Mucosa of descending colon (tissue), 3 donors: ENCODE measurements at places on chromosomes 4 and X. TPM values are rescaled to one million over a fixed set of nuclear protein-coding genes. Genes with fewer than 3 reads are reported as not detected.

TRAM1L1 gene
- 0.80 TPM for total RNA-seq

TLR2 gene
- total RNA-seq: 2.0 TPM

DNA sequence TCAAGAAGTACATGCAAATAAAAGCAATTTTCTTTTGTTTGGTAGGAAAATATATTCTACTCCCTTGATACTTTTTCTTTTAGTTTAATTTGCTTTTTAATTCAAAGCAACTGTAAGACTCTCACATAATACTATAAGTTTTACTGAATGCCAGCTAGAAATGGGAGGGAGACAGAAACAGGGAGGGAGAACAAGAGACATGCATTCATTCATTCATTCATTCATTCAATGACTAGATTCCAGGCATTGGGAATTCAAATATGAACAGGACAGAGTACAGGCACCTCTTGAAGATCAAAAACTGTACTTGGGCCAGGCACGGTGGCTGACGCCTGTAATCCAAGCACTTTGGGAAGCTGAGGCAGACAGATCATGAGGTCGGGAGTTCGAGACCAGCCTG, 85.6 kb downstream of the THOC2 start:
- DNase-seq: no peak

EDNRA gene
- total RNA-seq: 1.6 TPM

SRPX gene
- total RNA-seq: 50.7 TPM

DNA sequence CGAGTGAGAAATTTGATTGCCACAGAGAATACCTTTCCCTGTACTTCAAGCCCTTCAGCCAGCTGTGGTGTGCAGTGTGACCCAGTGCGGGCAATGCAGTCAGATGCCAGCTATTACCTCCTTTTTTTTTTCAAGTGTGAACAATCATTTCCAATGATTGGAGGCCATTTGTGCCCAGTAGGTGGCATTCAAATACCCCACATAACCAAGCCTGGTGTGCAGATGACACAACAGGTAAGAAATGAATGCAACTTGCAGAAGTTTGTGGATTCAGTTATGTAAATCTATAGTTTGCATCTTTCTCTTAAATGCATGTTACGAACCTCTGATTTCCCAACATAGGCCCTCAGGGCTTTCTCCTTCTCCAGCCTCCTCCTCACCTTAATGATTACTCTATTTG, 98.0 kb downstream of the CLCN4 start:
- DNase-seq: peak; percentile 13

GRCh38 chrX:10062980-10063379, 93.8 kb upstream of the CLCN4 start:
- no peak for DNase-seq

DNA sequence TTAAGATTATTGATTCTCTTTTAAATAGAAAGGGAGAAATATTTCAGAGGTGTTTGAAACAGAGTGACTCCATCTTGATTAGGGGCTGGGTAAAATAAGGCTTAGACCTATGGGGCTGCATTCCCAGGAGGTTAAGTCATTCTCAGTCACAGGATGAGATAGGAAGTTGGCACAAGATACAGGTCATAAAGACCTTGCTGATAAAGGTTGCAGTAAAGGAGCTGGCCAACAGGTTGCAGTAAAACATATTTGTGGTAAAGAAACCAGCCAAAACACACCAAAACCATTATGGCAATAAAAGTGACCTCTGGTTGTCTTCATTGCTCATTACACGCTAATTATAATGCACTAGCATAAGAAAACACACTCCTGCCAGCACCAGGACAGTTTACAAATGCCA, 165.0 kb downstream of the SPIN4 start:
- DNase-seq: no peak

GRCh38 chrX:13855689-13856450, 39.0 kb upstream of the GPM6B start:
- no peak for DNase-seq

DNA sequence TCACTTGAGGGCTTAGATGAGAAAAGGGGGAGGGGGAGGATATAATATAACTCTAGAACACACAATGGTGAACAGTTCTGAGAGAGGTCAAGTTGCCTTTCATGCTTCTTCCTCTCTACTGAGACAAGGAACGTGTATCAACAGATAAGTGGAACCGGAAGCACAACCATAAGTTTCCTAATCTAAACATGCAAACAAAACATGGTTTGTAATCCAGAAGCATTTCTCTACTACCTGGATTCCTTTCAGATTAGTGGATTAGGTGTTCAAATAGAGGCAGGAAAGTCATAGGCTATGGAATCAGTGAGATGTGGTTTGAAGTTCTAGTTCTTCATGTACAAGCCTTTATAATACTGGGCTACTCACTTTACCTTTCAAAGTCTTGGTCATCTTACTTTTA, 460.6 kb downstream of the IDS start:
- no peak for DNase-seq

DNA sequence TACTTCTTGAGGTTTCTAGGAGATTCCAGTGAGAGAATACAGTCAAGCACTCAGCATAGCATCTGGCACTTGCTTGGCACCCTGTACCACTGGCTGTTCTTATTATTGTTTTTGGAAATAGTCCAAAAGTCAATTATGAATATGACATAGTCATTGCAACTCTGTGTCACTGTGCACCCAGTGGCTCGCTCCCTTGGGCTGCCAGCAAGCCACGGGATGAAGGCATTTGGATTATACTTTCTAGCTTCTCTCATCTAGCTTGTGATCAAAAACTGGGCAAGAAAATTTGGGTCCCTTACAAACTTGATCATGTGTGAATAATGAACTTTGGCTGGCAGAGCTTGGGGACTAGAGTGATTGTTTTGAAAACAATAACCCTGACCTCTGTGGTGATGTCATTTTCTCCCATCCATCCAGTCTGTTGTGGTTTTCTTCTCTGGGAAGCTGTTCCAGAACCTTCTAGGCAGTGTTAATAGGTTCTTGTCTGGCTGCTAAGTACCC, 32.7 kb upstream of the LIMCH1 start:
- DNase-seq: no peak

MAGED4 gene
- total RNA-seq: 0.49 TPM

HMX1 gene
- not detected for total RNA-seq

CSAG3 gene
- not detected for total RNA-seq

RIPPLY1 gene
- total RNA-seq: not detected

DNA sequence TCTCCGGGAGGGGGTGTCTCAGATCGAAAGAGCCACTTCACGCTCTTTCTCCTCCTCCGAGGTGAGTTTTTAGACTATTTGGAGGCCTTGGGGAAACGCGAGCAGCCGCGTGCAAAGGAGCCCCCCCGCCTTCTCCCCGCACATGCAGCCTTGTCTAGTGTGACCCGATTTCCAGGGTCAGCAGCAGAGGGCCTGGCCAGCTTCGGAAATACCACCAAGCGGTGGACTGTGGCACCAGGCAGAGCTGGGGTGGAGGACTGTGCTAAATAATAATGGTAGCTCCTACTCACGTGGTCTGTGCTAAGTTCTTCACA, 79.3 kb upstream of the BCOR start:
- peak; percentile 56 for DNase-seq

GRCh38 chr4:4694296-4694772, 152.5 kb upstream of the STX18 start:
- no peak for DNase-seq

- DNase-seq: no peak
Measured at GRCh38 chrX:46456125-46456922, 88.9 kb downstream of the ZNF674 start.

DNA sequence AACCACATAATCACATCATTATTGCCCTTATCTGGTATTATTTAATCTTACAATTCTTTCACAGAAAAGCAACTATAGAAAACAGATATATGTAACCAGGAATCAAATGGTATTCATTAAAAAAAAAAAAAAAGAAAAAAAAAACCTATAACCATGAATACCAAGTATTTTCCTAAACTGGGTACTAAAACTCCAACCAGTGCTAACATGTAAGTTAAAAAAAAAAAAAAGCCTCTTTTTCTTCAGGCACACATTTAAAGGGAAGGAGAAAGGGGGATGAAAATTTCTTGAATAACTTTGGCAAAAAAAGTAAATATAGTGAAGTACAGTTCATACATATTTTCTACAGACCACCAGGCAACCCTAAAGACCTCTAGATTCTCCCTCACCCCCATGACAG, 2.1 kb downstream of the PPAT start:
- DNase-seq: no peak

DNA sequence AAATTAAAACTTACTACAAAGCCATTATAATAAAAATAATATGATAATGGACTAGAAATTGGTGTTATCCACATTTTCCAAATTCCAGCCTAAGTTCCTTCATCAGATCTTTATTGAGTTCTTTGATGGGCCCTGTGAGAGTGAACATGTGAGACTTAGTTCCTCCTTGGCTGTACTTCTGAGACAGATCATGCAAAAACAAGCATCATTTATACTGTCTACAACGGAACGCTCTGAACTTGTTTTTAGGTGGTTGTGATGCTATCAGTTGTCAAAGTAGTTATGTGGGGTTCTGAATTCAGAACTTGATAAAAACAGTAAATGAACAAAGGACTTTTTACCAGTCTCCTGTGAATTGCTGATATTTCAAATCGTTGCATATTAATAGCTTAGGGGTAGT, 48.9 kb downstream of the JADE3 start:
- no peak for DNase-seq

DNA sequence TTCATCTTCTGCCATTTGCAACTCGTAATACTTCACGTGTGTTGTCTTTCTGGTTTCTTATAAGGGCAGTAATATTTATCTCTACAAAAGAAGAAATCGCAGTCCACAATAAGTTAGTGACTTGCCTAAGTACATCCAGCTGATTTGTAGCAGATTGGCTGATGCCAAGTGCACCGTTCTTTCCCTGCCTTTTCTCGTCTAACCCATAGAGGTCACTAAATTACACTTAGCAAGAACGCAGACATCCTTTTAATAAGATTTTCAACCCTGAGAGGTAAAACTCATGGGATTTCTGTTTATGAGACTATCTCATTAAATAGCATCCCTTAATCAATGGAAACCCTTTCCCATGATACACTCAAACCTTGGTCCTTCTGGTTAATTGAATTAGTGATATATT, 408.6 kb upstream of the ACTRT1 start:
- no peak for DNase-seq

DNA sequence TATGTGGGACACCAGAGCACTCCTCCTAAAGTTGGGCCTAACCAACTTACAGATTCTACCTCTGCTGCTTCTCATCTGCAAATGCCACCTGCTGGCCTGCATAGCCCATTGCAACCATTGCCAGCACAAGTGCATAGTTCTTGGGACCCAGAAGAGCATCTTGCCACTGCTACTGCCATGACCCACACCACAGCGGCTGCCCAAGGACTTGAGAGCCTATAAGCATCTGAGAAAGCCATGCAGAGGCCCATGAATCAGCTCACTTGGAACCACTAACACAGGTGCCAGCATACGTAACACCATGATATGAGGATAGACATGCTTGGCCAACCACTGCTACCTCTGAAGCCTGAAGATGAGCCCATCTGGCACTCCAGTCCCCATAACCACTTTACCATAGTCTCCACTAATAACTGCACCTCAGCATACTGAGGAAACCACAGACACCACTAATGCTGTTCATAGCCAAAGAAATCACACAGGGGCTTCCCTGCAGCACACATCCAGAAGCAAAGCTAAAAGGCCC, 258.1 kb upstream of the AGTR2 start:
- DNase-seq: peak; percentile 3

DNA sequence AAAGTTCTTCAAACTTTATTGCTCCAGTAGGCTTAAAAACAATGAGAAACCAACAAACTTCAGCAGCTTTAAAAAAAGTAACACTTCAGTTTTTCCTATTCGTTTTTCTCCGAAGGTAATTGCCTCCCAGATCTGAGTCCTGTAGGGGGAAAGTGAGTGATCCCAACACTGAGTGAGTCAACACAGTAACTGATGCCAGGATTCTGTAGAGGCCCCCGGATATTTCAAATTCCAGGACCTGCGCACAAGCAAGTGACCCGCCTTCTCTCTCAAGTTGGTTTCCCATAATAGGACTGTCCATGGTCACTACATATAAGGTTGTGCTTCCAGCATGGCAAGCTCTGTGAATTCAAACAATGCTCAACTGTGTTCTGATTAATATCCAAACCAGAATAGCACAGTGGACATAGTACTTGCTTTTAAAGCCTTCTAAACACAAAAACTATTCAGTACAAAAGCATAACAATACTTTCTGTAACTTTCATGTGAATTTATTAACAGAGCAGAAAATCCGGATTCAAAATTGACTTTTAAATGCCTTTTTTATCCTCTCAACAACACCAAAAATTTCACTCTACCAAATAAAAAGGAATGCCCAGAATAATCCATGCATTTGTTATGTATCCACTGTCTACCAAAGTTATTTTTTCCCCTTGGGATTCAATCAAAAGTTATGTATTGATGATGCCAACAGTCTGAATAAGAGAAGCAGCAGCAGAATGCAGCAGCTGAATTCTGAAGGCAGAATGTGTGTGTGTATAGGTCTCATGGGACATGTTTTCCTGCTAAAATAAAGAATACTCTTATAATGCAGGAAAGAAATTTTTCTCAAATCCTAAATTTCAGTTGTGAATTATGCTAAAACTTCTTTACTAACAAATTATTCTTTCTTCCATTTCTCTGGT, at the start of gene DMD:
Gene DMD, minus strand, starts transcription at position 194 of the 905 bp plus-strand sequence. CDS start 237 bp downstream, outside the sequence.
- no peak for DNase-seq

SSX3 gene
- not detected for total RNA-seq

- no peak for DNase-seq
Measured at GRCh38 chrX:49191574-49192011, 5.4 kb upstream of the PRICKLE3 start.

USP26 gene
- total RNA-seq: not detected

GRCh38 chr4:79682801-79683530, 274.9 kb upstream of the GK2 start:
- DNase-seq: no peak

DNA sequence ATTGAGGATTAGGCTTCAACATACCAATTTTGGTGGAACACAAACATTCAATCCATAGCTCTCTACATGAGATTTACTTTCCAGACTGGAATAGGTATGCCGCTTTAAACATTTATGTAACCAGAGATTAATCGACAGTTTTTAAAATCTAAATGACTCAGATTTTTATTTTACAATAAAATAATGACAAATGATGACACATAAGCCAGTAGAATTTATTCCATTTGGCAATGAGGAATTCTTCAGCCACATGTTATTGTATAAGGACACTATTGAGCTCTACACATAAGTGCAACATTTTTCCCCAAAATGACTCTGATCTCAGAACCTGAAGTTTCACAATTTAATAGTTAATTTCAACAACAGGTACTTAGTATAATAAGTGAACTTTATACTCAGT, 227.0 kb upstream of the PRPS2 start:
- DNase-seq: no peak

DNA sequence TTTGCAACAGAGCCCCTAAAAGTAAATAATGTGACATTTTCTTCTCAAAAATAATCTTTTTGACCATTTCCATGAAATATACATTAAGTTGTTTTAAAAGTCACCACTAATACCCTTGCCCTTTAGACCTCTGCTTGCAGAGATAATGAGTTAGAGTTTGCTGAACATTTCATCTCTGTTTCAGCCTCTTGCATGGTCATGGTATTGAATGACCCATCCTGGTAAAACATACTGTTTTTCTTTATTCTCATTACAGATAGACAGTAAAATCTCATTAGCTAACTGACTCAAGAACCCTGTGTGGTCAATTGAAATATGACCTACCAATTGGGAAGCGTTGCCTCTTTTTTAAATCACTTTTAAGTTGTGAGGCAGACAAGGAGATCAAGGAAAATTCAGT, 916.7 kb downstream of the PDHA2 start:
- DNase-seq: no peak
